Left renal pelvis (tissue), 4 donors: ENCODE measurements at places on chromosomes 16 and 17. TPM values are rescaled to one million over a fixed set of nuclear protein-coding genes. Genes with fewer than 3 reads are reported as not detected.

- no peak for DNase-seq
Observed at GRCh38 chr17:33291248-33292200, 1.6 kb downstream of the ASIC2 start.

GRCh38 chr17:79311373-79311772 lies 236.7 kb downstream of the ENGASE start:
- no peak for DNase-seq

DNA sequence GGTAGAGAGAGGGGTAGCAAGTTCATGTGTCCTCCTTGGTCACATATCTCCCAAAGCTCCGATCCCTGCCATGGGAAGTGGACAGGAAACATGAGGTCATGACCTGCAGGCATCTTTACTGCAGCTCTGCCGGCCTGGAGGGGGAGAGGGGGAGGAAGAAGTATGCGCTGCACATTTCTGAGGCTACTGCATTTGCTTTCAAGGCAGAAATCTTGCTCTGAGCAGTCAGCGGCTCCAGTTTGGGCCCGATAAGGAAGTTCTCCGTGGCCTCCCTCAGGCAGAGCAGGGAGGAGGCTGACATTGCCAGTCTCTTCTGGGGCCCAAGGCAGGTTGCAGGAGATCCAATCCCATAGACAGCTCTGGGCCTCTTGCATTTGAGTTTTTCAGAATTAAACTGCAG lies 1.5 kb upstream of the NHERF1 start:
- DNase-seq, result no peak

DNA sequence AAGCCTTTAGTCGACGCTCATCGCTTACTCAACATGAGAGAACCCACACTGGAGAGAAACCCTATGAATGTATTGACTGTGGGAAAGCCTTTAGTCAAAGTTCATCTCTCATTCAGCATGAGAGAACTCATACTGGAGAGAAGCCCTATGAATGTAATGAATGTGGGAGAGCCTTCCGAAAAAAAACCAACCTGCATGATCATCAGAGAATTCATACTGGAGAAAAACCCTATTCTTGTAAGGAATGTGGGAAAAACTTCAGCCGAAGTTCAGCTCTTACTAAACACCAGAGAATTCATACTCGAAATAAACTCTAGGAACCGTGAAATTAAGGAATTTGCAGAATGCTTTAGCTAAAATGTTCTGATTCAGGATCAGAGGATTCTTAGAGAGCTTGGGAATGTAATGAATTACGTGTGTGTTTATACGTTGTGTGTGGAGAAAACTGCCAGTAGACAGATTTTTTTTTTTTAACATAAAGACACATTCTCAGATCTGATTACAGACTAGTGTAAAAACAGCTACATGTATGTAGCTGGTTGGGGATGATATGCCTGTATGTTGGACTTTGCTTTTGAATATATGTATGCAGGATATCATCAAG lies 25.4 kb downstream of the ZFP90 start:
- DNase-seq, result no peak

DNA sequence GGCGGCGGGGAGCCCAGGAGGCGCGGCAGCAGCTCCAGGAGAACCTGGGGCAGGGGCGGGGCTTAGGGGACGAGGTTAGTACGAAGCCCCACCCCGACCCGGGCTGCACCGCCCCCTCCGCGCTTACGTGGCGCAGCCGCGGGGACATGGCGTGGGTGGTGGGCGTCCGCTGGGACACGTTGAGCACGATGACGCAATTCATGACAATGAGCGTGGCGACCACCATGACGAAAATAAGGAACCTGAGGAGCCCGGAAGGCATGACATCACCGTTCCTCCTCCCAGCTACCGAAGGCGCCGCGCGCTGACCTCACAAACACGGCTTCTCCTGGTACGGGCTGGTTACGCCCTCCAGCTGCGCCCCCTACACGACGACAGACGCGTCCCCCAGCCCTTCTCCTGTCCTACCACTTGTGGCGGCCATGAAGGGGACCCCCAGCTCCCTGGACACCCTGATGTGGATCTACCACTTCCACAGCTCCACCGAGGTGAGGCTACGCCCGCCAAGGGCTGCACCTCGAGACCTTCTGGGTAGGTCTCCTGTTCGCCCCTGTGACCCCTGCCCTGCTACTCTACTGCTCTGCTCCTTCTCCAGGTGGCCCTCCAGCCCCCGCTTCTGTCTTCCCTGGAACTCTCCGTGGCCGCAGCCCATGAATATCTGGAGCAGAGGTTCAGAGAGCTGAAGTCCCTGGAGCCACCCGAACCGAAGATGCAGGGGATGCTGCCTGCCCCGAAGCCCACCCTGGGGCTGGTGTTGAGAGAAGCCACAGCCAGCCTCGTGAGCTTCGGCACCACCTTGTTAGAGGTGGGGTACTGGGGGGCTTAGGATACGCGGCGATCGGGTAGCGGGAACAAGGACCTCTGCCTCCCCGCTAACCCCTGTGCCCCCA lies at the start of gene C17orf107:
C17orf107 (plus strand) TSS at position 196 of the 890 bp plus-strand sequence; CDS start at position 423, 227 bp downstream.
- DNase-seq, result peak; percentile 48

DNA sequence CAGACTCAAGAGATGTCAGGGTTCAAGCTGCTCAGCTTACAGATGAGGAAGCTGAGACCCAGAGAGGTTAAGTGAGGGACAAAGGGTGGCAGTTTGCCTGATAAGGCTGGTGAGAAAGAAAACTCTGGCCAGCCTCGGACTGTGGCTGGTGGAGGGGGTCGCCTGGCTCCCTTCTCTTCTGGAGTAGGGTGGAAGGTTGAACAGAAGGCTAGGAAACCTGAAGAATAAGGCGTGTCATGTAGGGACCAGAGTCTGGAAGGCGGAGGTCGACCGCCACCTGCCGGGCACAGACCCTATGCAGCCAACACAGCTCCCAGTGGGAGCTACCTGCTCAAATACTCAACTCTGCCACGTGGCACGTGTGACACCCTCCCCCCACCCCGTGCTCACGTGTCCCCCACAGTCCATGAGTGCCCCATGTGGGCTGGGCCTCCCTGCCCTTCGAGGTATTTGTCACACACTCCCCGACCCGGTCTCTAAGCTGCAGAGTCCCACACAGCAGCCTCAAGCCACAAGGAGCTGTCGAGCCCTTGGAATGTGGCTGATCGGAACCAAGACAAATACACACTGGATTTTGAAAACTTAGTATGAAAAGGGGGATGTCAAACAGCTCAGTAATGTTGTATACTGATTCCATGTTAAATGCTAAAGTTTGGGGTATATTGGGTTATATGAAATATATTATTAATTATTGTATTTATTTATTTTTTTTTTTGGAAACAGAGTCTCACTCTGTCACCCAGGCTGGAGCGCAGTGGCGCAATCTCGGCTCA lies 11.8 kb downstream of the HID1 start:
- DNase-seq, result no peak

DNA sequence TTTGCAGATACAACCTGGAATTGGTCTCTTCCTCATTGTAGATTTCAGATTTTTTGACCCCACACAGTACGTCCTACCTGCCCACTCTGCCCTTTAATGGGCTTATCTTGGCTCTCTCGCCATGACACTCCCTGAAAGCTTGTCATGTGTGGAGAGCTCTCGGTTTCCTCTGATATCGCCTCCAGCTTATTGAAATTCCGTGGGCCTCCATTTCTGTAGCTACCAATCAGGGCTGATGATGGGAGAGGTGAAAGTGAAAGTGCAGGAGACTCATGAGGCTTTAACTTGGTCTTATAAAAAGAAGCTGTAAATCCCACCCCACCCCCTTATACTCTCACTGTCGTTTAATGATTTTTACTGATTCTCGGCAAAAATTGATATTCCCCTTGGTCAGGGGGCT lies 17.7 kb downstream of the HOXB1 start:
- DNase-seq, result no peak

NAA60 gene
- 48.3 TPM for polyA plus RNA-seq

HAS3 gene
- polyA plus RNA-seq, result 4.6 TPM
